Activated naive CD8-positive, alpha-beta T cell treated with anti-CD3 and anti-CD28 coated beads, Interleukin-2, amount 10 ng/mL, durations not matched to agents 7 days and 5 days (primary cell): ENCODE measurements at places on chromosomes 13 and 19.

DNA sequence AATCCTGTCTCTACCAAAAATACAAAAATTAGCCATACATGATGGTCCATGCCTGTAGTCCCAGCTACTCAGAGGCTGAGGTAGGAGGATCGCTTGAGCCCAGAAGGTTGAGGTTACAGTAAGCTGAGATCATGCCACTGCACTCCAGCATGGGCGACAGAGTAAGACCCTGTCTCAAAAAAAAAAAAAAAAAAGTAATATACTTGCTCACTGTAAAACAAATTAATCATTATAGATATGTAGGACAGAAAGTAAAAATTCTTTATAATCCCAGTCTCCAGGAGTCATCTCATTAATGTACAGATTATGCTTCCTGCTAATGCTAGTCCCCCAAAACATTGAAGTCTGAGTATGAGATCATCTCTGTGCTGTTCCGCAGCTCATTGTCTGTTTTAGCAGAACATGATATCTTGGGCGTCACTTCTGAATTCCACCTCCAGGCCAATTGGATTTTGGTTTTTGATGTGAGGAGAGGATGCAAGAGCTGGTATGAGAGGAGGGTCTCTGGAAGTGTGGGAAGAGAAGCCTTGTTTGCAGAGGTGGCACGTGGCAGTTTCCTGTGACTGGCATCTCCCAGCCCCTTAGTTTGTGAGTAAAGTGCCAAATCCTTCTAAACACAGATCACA lies 75.4 kb upstream of the NPAS1 start:
- DNase-seq: no peak

DNA sequence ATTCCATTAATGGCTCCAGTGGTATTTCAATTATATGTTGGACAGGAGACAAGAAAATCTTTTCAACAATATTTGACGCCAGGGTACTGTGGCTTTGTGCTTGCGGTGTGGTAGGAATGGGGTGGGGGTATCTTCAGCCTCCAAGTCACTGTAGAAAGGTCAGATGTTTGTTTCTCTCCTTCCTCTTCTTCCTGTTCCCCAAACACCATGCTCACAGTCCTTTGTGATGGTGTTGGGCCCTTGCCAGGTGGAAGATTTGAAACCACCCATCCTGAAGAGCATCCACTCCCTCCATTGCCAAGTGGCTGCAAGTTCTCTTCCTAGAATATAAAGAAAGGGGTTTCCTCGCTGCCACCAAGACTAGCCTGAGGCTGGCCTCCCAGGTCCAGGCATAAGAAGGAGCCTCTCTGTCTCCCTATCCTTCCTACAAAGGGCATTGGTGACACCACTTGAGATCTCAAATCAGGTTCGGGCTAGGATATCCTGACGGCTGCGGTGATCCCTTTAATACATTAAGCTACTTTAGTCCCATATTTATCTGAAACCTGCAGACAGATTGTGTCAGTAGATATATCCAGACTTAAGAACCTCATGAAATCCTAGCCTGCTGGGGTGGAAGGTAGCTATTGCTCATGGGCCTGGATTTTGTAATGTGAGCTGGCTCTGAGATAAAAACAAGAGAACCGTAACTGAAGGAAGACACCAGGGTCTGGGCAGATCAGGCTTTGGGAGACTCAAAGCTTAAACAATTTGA lies 64.3 kb upstream of the SIAH3 start:
- no peak for DNase-seq

DNA sequence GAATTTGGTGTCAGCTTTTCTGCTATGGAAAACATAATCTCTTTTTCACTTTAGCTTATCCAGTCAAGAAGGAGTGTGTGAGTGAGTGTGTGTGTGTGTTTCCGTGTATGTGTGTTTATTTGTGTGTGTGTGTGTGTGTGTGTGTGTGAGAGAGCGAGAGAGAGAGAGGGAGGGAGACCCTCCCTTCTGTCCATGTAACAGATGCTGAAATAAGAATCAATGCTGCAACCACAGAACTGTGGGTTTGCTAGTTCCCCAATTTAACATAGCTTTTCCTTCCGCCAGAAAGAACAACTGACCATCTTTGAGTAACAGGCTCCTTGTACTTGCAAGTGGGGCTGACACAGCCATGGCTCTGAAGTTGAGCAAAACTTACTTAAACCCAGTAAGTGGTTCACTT lies 5.2 kb downstream of the LCP1 start:
- no peak for DNase-seq

- DNase-seq: no peak
Measured at GRCh38 chr13:21657538-21657937, 13.3 kb upstream of the FGF9 start.

GRCh38 chr19:18541258-18541991 lies 1.9 kb downstream of the FKBP8 start:
- no peak for DNase-seq
